ENCODE measurements at places on chromosomes 12 and 14.

GRCh38 chr12:79959484-79959883, 24.6 kb upstream of the PPP1R12A start:
- no peak for DNase-seq

DNA sequence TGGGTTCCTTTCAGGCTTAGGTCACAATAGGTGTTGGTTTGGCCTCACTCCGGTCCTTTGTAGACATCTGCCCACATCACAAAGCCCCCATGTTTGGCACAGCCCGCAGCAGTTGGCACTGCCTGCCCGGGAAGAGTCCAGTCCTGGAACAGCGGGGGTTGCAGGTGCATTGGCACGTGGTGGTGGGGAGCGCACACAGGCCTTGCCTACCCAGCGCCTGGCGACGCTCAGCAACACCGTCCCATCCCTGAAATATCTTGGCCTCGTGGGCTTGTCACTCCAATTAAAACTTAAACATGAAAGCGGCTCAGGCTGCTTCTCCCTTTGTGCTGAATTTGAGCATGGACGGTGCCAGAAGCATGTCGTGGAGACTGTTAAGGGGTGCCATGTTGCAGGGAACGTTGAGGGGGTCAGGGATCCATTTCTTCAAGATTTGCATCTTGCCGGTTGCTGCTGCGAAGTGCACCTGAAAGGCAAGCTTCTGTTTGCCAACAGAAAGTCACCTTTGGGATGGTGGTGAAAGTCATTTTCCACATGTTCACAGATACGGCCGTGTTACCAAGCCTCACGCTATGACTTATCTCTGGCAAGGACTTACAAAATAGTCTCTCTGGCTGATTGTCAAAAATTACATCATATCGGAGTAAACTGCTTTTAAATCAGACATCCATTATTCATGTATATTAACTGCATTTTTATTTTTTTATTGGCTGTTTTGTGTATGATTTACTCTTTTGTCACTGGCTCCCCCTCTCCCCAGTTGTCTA, 91.5 kb downstream of the FBXW8 start:
- DNase-seq = no peak

DNA sequence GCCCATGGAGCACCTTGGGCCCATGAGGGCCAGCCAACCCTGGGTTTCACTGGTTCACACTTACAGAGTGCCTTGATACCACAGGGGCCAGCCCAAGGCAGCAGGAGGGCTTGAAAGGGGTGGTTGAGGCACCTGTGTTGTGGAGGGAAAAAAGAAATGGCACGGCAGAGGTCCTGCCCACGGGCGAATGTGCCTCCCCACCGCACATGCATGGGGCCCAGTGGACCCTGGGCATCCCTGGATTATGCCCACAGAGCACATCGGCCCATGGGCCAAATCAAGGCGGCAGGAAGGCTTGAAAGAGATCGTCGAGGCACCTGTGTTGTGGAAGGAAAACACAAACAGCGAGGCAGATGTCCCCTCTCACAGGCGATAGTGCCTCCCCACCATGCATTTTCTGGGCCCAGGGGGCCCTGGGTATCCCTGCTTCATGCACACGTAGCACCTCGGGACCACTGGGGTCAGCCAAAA, 378.1 kb downstream of the ALG10 start:
- no peak for DNase-seq

GRCh38 chr12:55143566-55143870, 17.3 kb downstream of the OR9K2 start:
- DNase-seq = no peak

Measured in fibroblast of skin of left quadriceps (primary cell).